Type B pancreatic cell (in vitro differentiated cells): ENCODE measurements at places on chromosomes 1 and 21.
A peak's percentile ranks its signal among the peaks of the same experiment; 100 is the strongest.

DNA sequence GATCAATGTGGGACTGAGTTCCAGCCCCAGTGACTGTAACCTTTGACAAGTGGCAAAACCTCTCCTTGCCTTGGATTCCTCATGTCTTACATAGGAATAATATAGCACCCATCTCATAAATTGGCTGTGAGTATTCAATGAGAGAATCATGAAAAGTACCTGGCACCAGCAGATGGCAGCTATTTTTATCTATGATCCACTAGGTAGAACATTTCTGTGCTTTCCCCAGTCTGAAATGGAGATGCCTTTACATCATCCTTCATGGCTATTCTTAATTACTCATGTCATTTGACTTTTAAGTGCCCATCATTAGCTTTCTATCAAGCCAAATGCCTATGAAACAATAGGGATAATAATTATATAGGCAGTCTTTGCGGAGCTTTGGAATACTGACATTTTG is 130.1 kb downstream of the TGFB2 start:
- DNase-seq: no peak
- H3K27ac ChIP-seq: no peak overlapping the region
- peaks cover 18% of the 10 kb centered on the region for H3K4me1 ChIP-seq
- H3K4me3 ChIP-seq: no peak overlapping the region

DNA sequence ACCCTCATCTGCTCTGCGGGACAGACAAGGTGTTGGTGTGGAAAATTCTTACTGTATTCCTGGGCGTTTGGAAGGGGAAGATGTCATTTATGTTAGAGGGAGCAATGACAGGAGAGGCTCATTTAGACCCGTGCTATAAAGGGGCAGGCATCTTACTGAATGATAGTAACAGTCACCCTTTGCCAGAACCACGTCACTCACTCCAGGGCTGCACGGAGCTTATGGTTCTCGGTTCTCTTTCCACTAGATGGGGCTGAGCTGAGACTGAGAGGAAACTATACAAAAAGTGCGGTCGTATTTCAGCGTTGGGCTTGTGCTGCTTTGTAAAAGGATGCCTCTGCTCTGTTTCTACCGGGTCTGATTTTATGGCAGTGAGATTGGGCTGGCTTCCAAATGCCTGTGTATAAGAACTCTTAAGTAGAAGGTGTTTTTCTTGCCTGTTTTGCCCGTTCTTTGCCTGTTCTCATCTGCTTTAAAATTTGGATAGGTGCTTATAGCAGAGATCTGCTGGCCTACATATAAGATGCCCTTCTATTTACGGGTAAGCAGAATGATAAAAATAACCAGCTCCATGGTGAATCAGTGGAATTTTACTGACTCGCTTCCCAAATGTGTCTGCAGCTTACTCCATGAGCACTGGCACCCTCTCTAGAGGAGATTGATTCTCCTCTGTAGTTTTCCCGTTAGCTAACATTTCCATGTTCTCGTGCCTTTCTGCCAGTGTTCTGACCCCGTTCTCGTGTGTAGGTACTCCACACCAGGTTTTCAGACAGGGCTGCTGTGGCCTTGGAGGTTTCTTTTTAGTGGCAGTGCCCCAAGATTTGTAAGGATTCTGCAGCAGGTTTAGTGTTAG is 55.9 kb downstream of the MRPS6 start:
- H3K36me3 ChIP-seq: peaks cover 52% of the 10 kb centered on the region
- DNase-seq: no peak
- no peaks in the 10 kb centered on the region for H3K27me3 ChIP-seq
- H3K4me1 ChIP-seq: peaks cover 49% of the 10 kb centered on the region
- H3K27ac ChIP-seq: peak overlapping the region; percentile 8

DNA sequence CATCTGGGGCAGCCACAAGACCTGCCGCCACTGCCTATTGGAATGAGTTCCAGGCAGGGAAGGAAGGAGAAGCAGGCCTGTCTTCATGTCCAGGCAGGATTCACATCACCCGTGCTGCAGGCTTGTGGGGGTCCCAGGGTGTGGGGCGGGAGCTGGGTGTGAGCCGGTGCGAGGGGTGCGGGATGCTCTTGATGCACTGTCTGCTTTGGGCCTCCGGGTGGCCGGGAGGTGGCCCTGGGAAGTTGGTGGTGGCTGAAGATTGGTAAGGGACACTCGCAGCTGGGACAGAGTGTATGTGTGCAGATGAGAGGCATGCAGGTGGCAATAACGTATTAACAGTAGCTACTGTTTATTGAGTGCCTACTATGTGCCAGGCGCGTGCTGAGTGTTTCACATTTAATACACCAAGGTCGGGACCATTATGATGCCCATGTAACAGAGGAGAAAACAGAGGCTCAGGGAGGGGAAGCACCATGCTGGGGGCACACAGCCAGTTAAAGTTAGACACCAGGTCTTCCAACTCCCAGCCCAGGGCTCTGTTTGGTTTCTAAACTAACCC is 3.3 kb downstream of the CROCC start:
- H3K36me3 ChIP-seq: no peaks in the 10 kb centered on the region
- no peaks in the 10 kb centered on the region for H3K27me3 ChIP-seq
- H3K4me3 ChIP-seq: peak overlapping the region; percentile 54
- peaks cover 40% of the 10 kb centered on the region for H3K4me1 ChIP-seq
- H3K27ac ChIP-seq: peak overlapping the region; percentile 58

GRCh38 chr1:187262731-187263130 is 434.0 kb downstream of the PLA2G4A start:
- no peak overlapping the region for H3K4me3 ChIP-seq
- H3K27ac ChIP-seq: no peak overlapping the region
- H3K36me3 ChIP-seq: no peaks in the 10 kb centered on the region
- no peak for DNase-seq
- H3K27me3 ChIP-seq: peaks cover 9% of the 10 kb centered on the region
- H3K4me1 ChIP-seq: peaks cover 20% of the 10 kb centered on the region

DNA sequence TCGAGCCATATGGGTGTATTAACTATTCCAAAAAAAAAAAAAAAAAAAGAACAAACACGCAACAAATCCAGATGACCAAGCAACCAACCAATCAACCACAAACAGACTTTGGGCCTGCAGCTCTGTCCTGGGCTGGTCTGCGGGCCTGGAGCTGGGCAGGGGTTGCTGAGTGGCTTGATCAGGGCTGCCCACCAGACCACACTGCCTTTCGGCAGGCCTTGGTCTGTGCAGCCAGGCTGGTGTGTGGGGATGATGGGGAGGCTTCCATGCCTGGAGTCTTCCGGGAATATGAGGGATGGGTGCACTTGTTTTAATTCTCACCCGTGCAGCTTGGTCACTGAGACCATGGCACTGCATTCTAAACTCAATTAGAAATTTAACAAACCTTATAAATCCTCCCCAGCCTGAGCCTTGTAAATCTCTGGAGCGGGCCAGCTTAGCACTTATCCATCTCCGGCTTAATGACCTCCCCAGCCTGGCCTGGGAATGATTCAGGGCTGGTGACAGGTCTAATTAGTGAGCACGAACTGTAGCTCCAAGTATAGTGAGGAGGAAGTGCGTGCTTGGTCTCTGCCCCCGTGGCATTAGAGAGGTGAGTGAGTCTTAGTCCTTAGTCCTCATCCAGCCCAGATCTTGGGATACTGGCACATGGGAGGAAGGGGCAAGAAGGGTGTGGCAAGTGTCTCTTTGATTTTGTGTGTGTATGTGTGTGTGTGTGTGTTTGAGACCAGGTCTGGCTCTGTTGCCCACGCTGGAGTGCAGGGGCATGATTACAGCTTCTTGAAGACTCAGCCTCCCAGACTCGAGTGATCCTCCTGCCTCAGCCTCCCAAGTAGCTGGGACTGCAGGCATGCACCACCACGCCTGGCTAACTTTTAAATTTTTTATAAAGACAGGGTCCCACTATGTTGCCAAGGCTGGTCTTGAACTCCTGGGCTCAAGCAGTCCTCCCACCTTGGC is 74.6 kb upstream of the CSF3R start:
- DNase-seq: no peak
- peaks cover 50% of the 10 kb centered on the region for H3K27me3 ChIP-seq
- H3K4me3 ChIP-seq: no peak overlapping the region
- no peaks in the 10 kb centered on the region for H3K36me3 ChIP-seq
- no peaks in the 10 kb centered on the region for H3K4me1 ChIP-seq

- H3K36me3 ChIP-seq: no peaks in the 10 kb centered on the region
- H3K27ac ChIP-seq: no peak overlapping the region
These were observed 72.4 kb upstream of the BCAR3 start for GRCh38 chr1:93753791-93754763.

- H3K27me3 ChIP-seq: peaks cover 4% of the 10 kb centered on the region
- H3K4me3 ChIP-seq: peak overlapping the region; percentile 81
- H3K36me3 ChIP-seq: peaks cover 12% of the 10 kb centered on the region
- peaks cover 10% of the 10 kb centered on the region for H3K4me1 ChIP-seq
- no peak overlapping the region for H3K27ac ChIP-seq
These were observed 8.9 kb upstream of the ZNF669 start for GRCh38 chr1:247113094-247113497.

DNA sequence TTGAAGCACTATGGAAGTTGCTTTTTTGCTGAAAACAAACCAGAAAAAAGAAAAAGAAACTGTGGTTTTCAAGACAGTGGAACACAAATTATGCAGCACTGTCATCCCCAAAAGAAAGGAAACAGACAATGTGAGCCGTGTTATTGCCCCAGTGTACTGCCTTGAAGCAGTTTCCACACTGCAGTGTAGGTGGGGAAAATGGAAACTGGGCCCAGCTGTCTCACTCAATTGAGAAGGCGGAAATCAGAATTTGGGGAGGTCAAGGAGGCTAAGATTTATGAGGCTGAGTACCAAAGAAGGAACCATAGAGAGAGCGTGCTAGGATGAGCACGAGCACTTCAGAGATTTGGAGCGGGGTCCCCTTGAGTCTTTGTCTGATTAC is 55.5 kb downstream of the MPZL1 start:
- H3K27ac ChIP-seq: no peak overlapping the region
- H3K27me3 ChIP-seq: no peaks in the 10 kb centered on the region
- H3K4me3 ChIP-seq: no peak overlapping the region

DNA sequence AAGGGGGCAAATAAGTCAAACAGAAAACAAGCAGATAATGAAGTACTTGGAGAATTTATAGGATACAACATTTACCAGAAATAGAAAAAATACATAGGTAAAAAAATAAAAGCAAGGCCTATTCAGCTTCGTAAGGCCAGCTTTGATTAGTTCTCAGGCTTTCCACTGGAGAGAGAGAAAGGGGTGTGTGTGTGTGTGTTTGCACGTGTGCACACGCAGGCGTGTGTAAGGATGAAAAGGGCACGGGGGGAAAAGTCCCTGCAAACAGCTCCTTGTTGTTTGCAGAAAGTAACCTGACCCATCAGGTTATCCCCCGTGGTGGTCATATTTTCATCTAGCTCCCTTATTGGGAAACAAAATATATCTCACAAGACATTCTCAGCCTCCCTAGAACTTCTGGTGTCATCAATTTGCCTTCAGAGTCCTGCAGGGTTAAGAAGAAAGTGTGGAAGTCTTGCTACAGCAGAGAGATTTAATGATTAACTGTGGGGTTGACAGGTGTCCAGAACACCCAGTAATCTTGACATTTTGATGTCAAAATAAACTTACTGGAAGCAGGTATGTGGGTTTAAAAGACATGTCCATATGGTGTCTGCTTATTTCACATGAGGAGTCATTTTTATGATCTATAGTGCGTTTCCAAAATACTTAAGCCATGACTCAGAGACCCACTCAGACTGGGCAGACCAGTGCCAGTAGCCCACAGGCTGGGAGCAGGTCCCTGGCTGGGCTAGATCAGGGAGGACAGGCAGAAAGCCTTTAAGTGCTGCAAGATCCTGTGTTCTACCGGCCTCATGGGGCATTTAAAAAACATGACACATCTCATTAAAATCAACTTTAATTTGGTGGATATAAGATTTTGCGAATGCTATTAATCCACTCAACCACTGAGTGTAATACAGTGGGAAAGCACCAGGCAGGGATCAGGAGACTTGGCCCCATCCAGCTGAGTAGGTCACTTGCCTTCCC is 487.6 kb upstream of the CAMK1G start:
- H3K4me3 ChIP-seq: peak overlapping the region; percentile 8
- no peaks in the 10 kb centered on the region for H3K36me3 ChIP-seq
- peaks cover 12% of the 10 kb centered on the region for H3K4me1 ChIP-seq
- peaks cover 8% of the 10 kb centered on the region for H3K27me3 ChIP-seq

- H3K36me3 ChIP-seq: no peaks in the 10 kb centered on the region
- no peak overlapping the region for H3K27ac ChIP-seq
- no peak overlapping the region for H3K4me3 ChIP-seq
- H3K27me3 ChIP-seq: peaks cover 6% of the 10 kb centered on the region
These were observed 102.2 kb downstream of the BARHL2 start for GRCh38 chr1:90614872-90615271.

- peaks cover 6% of the 10 kb centered on the region for H3K4me1 ChIP-seq
- no peak for DNase-seq
These were observed 51.1 kb downstream of the KCNK1 start for GRCh38 chr1:233664804-233665574.

- H3K4me3 ChIP-seq: no peak overlapping the region
- H3K27ac ChIP-seq: peak overlapping the region; percentile 84
- no peak for DNase-seq
- no peaks in the 10 kb centered on the region for H3K27me3 ChIP-seq
- H3K4me1 ChIP-seq: no peaks in the 10 kb centered on the region
These were observed 14.9 kb upstream of the MED18 start for GRCh38 chr1:28313702-28314546.

GRCh38 chr21:29719521-29719920 is 220.3 kb downstream of the GRIK1 start:
- no peak for DNase-seq
- H3K4me3 ChIP-seq: no peak overlapping the region
- no peak overlapping the region for H3K27ac ChIP-seq
- H3K27me3 ChIP-seq: no peaks in the 10 kb centered on the region
- H3K4me1 ChIP-seq: peaks cover 4% of the 10 kb centered on the region
- H3K36me3 ChIP-seq: no peaks in the 10 kb centered on the region

- H3K27me3 ChIP-seq: peaks cover 3% of the 10 kb centered on the region
- no peaks in the 10 kb centered on the region for H3K4me1 ChIP-seq
- H3K27ac ChIP-seq: no peak overlapping the region
- H3K36me3 ChIP-seq: no peaks in the 10 kb centered on the region
These were observed 276.2 kb downstream of the KCNH1 start for GRCh38 chr1:210857705-210858104.

DNA sequence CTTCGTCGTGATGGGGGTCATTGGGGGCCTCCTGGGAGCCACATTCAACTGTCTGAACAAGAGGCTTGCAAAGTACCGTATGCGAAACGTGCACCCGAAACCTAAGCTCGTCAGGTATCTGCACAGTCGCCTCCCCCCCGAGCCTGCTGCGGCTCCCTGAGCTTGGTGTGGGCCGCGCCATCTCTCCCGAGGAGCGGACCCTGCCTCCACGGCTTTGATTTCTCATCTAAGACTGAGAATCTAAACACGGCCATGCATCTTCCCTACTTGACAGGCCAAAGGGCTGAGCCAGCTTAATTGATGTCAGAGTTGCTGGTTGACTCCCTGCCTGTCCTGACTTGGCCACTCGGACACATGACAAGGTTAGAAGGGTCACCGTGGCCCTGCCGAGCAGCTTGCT is 19.1 kb downstream of the NPPA start:
- no peak for DNase-seq
- peaks cover 4% of the 10 kb centered on the region for H3K36me3 ChIP-seq
- H3K4me3 ChIP-seq: no peak overlapping the region
- no peak overlapping the region for H3K27ac ChIP-seq
- H3K4me1 ChIP-seq: no peaks in the 10 kb centered on the region

DNA sequence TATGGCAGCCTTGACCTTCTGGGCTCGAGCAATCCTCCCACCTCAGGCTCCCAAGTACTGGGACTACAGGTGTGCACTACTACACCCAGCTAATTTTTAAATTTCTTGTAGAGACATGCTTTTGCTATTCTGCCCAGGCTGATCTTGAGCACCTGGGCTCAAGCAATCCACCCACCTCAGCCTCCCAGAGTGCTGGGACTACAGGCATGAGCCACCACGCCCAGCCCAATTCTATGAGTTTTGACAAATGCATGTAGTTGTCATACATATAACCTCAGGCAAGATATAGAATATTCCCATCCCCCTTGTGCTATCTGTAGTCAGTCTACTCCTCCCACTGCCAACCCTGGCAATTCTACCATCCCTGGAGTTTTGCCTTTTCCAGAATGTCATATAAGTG is 38.7 kb upstream of the TTC22 start:
- H3K4me3 ChIP-seq: no peak overlapping the region
- H3K4me1 ChIP-seq: no peaks in the 10 kb centered on the region
- peak; percentile 16 for DNase-seq
- peak overlapping the region; percentile 27 for H3K27ac ChIP-seq
- H3K36me3 ChIP-seq: no peaks in the 10 kb centered on the region
